ENCODE measurements at places on chromosomes 2 and 18.

DNA sequence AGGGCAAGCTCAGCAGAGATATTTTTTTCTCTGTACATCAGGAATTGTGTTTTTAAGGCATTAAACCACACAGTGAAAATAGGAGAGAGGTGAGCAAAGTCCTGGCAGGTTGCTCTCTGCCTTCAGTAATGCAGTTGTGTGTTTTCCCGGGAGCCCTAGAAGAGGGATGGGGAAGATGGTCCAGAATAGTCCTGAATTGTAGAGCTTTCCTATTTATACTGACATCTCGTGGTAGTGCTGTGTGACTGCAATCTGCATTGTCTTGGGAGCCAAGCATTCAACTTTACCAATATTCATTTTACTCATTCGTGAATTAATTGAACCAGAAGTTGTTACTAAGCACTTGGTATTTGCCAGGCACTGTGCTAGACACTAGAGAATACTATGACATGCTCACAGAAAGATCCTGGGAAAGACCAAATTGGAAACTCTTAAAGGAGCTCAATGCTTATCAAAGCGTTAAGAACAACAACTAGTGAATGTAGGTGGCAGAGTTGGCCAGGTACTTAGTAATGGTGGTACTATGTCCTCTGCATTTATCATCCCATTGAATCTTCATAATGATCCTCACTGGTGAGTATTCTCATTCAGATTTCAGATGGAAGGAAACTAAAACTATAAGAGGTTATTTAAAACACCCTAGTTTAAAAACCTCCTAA, 214.6 kb downstream of the TRIB2 start:
- DNase-seq, result no peak

DNA sequence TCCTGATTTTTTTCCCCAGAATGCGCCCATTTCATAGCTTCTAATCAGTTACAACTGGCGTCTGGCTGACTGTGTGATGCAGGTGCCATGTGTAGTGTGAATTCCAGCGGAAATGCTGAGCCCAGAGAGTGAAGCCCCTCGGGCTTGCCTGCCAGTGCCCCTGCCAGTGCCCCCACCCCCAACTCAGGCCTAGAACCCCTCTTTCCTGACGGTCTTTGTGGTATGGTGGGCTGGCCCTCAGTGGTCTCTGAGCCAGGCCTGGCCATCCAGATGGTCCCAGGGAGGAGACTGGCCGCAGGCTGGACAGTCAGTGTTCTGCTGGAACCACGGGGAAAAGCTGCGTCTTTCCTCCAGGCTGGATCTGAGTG, 3.1 kb downstream of the RAMP1 start:
- no peak for DNase-seq

GRCh38 chr2:180829836-180830235, 150.6 kb upstream of the UBE2E3 start:
- no peak for DNase-seq

- no peak for DNase-seq
Observed at GRCh38 chr2:172285010-172285621, 142.3 kb upstream of the ITGA6 start.

DNA sequence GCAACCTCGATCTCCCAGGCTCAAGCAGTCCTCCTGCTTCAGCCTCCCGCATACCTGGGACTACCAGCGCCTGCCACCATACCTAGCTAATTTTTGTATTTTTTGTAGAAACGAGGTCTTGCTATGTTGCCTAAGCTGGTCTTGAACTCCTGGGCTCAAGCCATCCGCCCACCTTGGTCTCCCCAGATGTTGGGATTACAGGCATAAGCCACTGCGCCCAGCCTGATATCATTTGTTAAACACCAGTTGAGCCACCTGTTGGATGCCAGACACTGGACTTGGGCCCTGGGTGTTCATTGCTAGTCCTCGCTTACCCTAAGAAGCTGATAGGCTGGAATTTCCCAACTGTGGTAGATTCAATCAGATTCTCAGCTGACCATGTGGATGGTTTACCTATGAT, 79.8 kb downstream of the ITGB1BP1 start:
- DNase-seq, result no peak

DNA sequence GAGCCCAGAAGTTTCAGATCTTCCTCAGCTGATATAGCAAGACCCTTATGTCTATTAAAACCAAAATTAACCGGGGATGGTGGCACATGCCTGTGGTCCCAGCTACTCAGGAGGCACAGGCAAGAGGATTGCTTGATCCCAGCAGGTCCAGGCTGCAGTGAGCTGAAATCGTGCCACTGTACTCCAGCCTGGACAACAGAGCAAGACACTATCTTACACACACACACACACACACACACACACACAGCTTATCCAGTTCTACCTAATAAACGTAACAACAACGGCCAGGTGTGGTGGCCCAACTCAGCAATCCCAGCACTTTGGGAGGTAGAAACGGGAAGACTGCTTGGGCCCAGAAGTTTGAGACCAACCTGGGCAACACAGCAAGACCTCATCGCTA, 7.5 kb downstream of the LPIN2 start:
- no peak for DNase-seq

- no peak for DNase-seq
Observed at GRCh38 chr2:37201208-37201607, 4.9 kb downstream of the CEBPZOS start.

DNA sequence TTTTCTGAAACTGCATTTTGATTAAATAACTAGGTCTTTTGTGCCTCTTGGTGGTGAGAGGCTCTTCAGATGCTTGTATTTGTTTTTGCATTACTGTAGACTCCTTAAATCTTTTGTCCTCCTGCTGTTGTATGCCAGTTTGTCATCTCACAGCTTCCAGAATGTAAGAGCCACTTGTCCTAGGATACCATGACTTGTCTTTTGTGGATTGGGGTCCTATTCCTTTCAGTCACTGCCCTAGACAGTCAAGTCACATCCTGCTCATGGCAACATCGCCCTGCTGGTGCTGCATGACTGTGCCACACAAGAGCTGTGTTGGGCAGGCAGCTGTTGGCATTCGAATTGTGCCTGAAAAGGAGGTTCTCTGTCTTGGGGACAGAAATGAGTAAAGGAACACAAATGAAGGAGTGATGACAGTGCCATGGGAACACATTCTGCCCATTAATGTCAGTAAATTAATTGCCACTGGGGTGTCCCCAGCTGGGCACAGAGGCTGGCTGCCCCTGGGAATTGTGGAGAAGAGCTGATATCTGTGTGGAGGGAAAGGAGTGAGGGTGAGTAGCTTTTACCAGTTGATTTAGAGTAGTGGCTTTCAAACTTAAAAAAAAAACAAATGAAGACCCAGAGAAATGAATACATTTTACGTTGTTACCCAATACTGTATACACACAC, 140.3 kb downstream of the ARL6IP6 start:
- no peak for DNase-seq

GRCh38 chr2:214713080-214713830, 96.2 kb downstream of the BARD1 start:
- no peak for DNase-seq

DNA sequence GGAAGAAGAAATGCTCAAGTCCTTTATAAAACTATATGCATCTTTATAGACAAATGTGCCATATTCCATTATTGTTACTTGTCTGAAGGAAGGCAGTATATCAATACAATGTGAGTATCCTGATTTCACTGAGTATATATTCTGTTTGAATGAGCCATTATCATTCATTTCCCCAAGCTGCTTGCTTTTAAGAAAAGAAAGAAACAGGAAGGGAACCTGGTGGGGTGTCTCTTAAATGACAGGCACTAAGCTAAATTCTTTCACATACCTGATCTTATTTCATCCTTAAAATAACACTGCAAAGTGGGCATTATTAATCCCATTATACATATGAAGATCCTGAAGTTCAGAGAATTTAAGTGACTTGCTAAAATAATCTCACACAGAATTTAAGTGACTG, 307.9 kb downstream of the SLC8A1 start:
- no peak for DNase-seq

GRCh38 chr2:94869552-94870439, 1.4 kb upstream of the TEKT4 start:
- no peak for DNase-seq

DNA sequence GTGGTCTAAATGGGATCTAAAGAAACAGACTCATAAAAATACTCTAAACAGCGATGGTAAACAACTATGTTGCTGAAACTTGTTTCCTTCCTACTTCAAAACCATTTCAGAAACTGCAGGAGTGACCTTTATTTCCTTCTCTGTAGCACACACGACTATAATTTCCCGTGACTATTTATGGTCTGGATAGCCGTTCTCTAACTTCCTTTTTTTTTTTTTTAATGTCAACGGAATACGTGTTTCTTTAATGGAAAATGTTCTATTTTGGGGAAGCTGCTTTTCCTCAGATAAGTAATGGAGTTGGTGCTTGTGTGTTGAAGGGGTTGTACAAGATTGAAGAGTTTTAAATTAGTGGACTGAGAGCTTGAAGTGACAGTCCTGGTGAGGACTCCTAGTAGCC, 224.1 kb downstream of the PHLPP1 start:
- DNase-seq, result no peak

GRCh38 chr2:28287256-28287915, 105.3 kb upstream of the FOSL2 start:
- DNase-seq, result no peak

- DNase-seq, result no peak
Observed at GRCh38 chr2:26284132-26284531, 39.4 kb downstream of the HADHB start.

DNA sequence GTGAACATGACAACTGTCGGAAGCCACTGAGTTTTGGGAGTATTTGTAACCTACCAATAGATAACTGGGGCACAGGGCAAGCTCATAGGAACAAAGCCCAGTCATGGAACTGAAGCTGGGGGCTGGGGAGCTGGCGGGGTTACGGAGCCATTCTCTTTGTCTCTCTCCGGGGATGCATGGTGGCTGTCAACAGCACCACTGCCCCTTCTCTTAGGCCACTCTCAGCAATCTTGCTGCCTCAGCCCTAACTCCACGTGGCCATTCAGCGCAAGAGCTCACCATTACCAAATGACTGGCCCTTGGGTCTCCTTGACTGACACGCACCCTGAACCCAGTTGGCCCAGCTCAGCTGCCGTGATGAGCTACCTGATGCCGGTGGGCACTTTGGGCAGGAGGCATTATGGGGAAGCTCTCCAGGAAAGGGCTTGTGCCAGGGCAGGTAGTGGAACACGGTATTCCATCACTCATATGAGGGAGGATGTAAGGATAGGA, 33.6 kb upstream of the ODC1 start:
- no peak for DNase-seq

DNA sequence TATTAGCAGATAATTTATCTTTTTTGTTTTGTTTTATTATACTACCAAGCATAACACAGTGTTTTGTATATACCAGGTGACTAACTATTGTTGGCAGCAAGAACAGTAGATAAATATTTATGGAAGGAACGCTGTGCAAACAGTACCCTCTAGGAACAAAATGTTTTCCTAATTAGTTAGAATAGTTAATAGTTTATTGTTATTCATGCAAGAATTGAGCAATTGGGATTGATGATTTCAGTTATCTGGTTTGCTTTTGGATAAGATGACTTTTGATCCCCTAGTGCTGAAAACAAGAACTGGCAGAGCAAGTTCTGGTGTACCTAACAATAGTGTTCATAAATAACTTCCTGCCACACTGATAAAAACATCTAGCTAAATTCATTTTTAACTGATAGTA, 323.3 kb downstream of the TGIF1 start:
- DNase-seq, result no peak

DNA sequence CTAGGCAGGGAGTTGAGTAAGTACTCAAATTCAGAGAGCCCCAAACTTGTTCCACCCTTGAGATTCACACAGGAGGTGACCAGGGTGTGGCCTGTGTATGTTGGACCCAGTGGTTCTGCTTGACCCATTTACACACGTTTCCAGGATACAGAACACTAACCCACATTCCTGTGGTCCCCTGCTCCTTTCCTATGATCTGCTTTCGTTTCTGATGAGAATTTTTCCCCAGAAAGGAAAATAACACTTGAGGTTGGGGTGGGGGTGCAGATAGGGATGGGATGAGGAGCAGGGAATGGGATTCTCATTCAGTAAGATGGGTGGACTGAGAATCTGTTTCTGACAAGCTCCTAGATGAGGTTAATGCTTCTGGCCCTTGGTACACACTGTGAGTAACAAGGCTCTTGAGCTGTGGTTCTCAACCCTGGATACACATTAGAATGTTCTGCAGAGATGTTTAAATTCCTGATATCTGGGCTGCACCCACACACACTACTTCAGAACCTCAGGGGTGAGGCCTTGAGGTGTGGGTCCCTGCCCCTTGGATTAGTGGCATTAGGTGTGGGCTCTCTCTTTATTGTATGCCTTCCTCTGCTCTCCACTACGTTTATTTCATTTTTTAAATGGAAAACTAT, 58.4 kb downstream of the TPGS2 start:
- no peak for DNase-seq

DNA sequence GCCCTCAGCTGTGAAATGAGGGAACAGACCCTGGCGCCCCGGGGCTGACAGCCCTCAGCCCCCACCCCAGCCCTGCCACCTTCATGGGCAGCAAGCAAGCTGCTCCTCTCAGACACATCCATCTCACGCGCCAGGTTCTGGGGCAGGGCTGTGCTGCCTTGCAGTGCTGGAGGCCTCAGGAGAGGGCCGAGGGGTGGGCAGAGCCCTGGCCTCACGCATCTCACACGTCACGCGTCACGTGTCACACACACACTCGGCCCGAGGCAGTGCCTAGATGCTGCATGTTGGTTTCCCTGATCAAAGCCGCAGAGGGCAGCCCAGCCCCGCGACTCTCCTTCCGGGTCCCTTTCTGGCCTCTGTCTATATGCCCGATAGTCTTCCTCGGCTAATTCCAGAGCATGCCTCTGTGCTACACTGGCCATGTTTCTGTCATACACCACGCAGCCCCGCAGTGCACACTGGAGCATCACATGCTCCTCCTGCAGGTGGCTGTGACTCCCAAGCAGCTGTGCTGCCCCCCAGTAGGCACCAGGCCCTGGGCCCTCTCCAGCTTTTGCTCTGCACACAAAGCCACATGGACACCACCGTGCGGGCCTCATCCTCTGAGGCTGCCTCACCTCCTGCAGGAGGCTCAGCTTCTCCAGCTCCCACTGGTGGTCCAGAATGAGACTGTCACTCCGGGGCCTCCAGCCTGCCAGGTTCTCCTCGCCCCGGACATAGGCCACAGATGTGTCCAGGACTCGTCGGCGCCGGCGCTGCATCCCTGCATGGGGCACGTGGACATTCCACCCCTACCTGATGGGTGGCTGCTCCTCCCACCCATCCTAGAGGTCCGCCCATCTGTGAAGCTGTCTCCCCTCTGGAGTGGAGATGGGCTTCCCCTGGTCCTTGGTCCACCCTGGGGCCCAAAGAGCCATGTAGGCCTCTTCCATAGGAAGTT, 31.4 kb downstream of the AQP12A start:
- DNase-seq, result no peak

- DNase-seq, result no peak
Observed at GRCh38 chr2:67996772-67997527, 65.9 kb downstream of the C1D start.

DNA sequence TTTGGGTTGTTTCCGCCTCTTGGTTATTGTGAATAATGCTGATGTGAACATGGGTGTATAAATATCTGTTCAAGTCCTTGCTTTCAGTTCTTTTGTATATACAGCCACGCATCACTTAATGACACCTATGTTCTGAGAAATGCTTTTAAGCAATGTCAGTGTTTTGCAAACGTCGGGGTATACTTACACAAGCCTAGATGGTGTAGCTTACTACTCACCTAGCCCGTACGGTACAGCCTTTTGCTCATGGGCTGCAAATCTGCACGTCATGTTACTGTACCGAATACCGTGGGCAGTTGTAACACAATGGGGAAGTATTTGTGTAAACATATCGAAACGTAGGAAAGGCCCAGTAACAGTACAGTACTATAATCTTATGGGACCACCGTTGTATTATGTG, 12.4 kb downstream of the RALB start:
- no peak for DNase-seq

- no peak for DNase-seq
Observed at GRCh38 chr18:59196161-59196725, 23.7 kb upstream of the GRP start.

- no peak for DNase-seq
Observed at GRCh38 chr2:150639383-150639782, 151.9 kb upstream of the RND3 start.
